Epithelial cell of esophagus (primary cell): ENCODE measurements at places on chromosomes 11 and 22.

DNA sequence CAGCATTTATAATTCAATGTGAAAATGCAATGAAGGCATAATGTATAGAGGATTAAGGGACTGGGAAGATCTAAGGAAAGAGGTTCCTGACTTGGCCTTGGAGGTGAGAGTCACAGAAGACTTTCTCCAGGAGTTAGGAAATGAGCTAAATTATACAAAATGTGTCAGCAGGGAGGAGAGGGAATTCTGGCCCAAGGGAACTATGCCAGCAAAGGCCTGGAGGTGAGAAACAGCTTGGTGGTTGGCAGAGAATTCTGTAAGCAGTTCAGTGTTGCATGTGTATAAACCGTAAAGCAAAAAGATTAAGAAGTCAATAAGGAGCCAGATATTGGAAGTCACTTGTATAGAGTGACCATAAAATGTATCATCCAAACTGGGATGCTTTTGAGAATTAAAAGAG, 142.2 kb upstream of the SESN3 start:
- no peak for DNase-seq

DNA sequence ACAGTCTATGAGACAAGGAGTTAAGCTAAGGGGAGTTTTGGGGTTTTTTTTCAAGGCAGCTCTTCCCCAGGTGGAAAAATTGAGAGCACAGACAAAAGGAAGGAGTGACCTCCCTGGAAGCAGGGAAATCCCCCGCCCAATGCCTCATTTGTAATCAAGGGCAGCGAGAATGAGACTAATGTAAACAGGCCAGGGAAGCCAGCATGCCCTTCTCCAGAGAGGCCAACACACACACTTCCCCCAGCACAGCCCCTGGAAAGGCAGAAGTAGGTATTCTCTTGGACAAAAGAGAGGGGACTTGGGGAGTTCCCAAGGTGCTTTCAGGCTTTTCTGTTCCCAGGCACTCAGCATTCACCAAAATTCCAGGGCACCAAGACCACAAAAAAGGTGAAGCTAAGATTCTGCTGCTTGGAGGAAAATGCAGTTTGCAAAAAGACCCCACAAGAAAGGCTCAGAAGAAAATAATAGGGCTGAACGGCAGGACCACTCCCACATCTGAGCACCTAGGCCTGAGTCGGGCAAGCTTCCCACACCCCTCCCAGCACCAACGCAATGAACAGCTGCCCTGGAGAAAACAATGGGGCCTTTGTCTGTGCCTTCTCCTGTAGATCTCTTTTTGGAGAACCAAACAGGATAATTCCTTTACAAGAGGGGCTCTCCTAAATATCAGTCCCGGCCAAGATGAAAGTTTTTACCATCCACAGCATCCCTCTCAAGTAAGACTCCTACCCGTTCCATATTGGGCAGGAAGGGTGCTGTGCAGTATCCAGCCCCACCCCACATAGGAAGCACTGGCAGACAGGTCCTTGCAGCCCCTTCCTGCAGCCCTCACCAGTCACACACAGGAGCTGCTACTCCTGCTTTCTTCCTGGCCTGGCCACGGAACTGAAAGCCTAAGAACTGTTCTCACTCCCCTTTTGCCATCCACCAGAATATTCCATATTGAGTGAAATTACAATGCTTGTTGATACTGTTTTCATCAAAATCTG, 70.7 kb upstream of the AKIP1 start:
- peak; percentile 63 for DNase-seq

DNA sequence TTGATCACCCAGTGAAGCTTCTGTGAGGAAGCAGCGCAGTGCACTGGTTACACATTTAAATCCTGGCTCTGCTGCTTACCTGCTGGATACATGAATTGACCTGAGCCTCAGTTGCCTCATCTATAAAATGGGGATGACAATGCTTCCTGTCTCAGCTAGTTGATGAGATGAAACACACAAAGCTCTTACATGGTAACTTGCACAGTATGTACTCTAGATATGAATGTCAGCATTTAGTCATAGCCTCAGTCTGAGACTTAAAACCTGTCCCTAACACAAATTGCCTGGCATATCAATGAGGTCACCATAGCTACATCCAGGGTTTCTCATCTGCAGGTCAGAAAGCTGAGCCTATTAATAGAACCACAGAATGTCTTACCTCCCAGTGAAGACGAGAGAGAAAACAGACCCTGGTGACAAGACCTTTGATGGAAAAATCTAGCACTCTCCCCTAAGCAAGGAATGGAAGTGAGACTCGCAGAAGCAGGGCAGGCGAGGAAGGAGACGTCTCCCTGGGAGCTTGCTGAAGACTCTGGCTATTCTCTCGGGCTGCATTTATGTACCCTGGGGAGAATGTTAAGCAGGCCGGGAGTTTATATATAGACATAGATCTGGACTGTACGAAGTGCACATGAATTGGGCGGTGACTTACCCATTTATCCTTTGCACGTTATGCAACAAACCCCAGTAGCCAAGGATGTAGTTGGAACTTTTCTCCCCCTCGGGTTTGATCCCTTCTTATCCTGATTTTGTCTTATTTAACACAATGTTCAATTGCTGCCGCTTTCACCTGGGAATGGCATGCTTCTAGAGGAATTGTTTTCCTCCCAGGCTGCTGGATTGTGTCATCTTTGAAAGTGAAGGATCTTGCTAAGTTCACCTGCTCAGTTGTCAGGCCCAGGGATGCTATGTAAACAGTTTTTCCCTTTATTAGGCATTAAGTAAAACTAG, 18.0 kb downstream of the SDHAF2 start:
- DNase-seq, result no peak

DNA sequence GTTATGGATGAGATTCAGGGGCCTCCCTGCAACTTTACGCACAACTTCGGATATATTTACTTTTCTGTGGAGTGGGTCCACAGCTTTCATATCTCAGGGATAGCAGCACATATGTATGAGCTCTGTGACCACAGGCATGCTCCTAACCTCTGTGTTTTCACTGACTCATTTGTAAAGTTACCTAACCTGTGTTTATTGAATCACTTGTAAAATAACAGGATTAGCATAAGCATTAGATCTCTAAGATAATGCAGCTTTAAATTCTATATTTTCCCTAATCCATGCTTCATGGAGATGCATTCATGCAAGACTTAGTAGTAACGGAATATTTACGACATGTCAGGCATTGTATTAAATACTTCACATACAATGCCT, 47.9 kb upstream of the DDI1 start:
- DNase-seq, result peak; percentile 77

GRCh38 chr11:36098087-36098486, 154.2 kb downstream of the LDLRAD3 start:
- DNase-seq, result no peak

DNA sequence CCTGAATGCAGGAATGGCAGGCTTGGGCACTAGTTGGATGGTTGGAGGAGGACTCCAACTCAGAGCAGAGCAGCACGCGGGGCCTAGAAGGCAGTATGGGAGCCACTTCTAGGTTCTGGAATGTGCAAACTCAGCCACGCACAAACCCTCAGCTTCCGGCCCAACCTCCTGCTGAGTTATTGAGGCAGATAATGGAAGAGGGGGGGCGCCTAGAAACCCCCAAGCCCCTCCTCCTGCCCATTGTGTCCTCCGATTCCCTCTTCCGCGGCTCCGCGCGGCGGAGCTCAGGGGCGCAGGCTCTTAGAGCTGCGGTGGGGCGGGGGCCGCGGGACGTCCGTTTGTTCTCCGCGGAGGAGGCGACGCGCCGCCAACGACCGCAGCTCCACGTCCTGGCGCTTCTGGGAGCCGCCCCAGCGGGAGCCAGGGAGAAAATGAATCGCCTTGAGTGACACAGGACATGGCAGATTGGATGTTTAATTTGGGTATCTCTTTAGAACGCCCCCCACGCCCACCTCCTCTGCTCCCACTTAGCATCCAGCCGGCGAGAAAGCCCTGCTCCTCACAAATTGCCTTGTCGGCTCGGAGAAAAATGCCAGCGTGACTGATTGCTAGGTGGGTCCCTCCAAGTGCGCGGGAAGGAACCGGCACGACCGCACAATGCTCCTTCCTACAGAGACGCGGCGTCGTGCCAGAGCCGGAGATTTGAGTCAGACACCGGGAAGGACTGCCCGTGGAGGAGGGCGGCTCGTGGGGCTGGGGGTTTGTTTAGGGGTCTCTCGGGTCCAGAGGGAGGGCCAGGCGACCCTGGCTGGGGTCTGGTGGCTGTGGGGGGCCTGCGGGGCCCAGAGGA, 144.6 kb downstream of the NECTIN1 start:
- peak; percentile 77 for DNase-seq

DNA sequence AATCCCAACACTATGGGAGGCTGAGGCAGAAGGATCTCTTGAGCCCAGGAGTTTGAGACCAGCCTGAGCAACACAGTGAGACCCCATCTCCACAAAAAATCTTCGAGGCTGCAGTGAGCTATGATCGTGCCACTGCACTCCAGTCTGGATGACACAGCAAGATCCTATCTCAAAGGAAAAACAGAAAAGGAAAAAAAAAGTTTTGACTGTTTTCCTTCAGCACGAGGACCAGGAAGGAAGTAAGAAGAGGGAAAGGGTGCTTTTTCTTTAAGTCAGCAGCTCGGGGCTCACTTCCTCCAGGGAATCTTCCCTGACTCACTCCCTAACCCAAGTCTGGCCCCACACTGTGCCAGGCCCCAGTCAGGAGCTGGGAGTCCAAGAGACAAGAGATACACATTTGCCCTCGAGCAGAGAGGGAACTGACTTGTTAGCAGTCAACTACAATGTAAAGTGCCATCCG, 14.2 kb downstream of the ARRB1 start:
- DNase-seq, result peak; percentile 72

- peak; percentile 74 for DNase-seq
Observed at GRCh38 chr11:124174001-124174583, 9.1 kb upstream of the OR10D3 start.

- no peak for DNase-seq
Observed at GRCh38 chr22:19275919-19276600, 15.5 kb downstream of the CLTCL1 start.

GRCh38 chr11:30990625-30991296, 378.8 kb downstream of the DCDC1 start:
- DNase-seq, result no peak

GRCh38 chr22:39416319-39416718, 16.7 kb downstream of the TAB1 start:
- no peak for DNase-seq

GRCh38 chr11:86292912-86293616, 9.0 kb upstream of the HIKESHI start:
- DNase-seq, result no peak

DNA sequence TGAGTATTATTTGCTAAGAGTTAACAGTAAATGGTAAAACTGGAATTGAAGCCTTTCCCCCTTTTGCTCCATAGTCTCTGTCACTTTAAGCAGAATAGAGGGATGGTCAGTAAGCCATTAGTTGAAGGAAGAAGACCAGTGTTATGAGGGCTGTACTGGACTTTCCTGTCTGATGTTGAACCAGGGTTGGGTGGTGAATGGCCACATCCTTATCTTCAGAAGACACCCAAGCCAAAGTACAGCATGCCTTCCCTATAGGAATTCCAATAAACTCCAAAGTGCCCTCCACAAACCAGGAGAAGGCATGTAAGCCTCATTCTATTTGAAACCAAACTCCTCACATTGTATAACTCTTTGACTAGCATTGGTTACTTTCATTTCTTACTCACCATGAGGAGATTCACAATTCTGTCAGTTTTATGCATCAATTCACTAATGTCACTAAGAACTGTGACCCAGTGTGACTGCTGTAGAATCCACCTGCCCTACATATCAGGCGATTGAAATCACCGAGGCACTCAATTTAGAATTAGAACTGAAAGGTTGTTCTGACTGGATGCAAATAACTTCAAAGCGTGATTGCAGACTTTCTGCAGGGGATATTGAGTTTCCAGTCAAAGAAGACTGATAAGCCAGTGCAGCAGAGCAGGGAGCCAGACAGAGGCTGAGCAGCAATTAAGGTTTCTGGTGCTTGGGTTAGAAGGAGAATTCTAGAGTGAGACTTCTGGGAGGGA, 107.1 kb upstream of the DDI1 start:
- no peak for DNase-seq

DNA sequence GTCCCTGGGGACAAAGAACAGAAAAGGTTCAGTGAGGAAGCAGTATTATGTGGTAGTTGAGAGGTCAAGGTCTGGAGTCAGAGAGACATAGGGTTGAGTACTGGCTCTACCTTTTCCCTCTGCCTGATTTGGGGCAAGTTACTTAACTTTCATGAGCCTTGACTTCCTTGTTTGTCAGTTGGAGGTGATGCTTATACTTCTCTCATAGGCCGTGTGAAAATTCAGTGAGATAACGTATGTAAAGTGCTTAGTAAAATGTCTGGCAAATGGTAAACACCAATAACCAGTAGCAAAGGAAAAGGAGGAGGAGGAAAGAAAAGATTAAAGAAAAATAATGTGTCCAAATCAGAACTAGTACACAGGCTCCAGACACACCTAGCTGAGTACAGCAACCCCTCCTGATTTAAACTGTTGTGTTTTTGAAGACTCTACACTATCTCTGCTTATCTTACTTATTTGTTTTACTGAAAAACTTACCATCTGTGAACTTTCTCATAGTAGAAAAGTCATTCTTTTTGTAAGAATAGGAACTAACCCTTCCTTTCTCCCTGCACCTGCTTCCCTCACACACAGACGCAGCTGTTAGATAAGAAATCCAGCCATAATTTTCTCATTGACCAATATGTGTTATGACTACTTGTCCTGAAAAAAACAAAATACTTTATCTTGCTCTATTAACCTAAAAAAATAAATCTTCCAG, 126.9 kb downstream of the CD44 start:
- DNase-seq, result no peak

DNA sequence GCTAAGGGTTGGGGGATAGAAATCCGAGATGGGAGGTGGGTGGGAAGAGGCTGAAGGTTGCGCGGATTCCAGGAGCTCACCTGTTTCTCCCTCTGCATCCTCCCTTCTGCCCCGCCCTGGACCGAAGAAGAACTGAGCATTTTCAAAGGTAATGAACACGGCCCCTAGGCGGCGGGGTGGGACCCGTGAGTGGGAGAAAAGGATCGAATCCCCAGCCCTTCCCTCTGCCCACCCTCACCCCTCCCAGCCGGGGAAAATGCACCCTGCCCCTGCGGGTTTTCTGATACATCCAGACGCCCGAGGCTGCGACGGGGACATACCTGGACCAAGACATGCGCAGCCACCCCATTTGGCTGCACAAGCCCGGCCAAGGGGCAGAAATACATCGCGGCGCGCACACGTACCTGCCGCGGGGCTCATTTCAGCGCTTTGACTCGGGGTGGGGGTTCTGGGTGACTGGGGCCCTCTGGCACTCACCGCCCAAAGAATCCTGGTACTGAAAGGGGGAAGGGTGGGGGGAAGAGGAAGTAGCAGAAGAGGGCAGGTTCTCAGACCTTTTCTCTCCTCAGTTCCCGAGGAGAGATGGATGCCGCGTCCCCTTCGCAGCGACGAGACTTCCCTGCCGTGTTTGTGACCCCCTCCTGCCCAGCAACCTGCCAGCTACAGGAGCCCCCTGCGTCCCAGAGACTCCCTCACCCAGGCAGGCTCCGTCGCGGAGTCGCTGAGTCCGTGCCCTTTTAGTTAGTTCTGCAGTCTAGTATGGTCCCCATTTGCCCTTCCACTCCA, 6.0 kb downstream of the VSIG2 start:
- peak; percentile 30 for DNase-seq

- no peak for DNase-seq
Observed at GRCh38 chr11:35606206-35606605, 12.1 kb upstream of the FJX1 start.
